ENCODE measurements at places on chromosomes 4 and X.

DNA sequence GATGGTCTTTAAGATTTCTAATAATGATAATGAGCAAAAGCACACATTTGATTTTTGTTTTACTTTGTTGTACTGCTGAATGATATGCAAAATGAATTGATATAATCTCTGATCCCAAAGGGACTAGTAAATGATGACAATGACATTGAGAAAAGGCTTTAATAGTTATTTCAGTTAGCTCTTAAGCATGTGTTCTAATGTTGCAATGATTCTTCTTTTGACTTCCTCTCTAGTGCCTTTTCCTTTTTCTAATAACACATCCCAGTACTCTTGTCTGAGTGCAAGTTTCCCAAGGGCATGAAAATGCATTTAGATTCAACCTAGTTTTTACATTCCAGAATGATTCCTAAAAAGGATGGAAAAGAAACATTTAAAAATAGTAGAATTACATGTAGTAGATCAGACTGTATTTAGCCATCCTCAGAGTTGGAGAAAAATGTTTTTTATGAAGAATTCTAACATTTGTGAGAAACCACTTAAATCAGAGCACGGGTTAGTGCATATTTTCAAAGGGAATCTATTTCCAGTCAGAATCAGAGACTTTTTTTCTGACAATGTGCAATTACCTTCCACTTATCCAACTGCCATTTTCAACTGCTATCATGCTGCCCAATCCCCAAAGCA, 508.8 kb downstream of the C4orf33 start:
- no peak for DNase-seq

DNA sequence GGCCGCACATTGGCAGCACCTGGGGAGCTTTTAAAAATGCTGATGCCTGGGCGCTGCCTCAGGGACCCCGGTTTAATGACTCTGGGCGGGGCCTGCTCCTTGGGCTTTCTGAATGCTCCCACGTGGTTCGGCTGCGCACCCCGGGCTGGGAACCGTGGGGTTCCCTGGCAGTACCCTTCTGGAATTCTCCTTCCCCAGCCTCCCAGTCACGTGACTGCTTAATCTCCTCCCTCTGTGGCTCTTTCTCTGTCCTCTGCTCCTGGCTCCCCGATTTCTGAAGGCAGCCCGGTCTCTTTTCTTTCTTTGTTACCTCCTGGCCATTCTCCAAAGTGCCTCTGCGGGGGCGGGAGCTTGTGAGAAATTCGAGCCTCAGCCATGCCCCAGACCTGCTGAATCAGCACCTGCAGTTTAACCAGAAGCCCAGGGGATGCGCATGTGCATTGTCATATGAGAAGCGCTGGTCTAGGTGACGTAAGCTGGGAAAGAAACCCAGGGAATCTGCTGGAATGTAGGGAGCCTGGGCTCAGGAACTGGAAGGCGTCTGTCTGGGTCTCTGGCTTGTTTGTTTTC, 16.6 kb downstream of the CLCN4 start:
- no peak for DNase-seq

- DNase-seq = peak; percentile 52
Measured at GRCh38 chrX:76427560-76428242, at the start of gene MAGEE1. TSS of gene MAGEE1 (plus strand) at chrX:76427710. CDS start at chrX:76427931, 221 bp downstream.

- no peak for DNase-seq
Measured at GRCh38 chr4:161704653-161705052, 459.1 kb downstream of the FSTL5 start.

GRCh38 chr4:147773261-147774184, 41.6 kb downstream of the ARHGAP10 start:
- DNase-seq = no peak

- no peak for DNase-seq
Measured at GRCh38 chr4:8508740-8509139, 68.2 kb downstream of the TRMT44 start.

Measured in stimulated activated CD8-positive, alpha-beta memory T cell treated with anti-CD3 and anti-CD28 coated beads, Interleukin-15, amount 100 ng/mL, for 24 hours (primary cell).